ENCODE measurements at places on chromosomes 16 and 17.

- no peak for DNase-seq
Measured at GRCh38 chr16:87715658-87716057, 50.1 kb downstream of the KLHDC4 start.

- peak; percentile 45 for DNase-seq
Measured at GRCh38 chr17:8056232-8056975, 17.5 kb downstream of the ALOX15B start.

- DNase-seq: no peak
Measured at GRCh38 chr16:81483064-81483969, 38.7 kb downstream of the CMIP start.

DNA sequence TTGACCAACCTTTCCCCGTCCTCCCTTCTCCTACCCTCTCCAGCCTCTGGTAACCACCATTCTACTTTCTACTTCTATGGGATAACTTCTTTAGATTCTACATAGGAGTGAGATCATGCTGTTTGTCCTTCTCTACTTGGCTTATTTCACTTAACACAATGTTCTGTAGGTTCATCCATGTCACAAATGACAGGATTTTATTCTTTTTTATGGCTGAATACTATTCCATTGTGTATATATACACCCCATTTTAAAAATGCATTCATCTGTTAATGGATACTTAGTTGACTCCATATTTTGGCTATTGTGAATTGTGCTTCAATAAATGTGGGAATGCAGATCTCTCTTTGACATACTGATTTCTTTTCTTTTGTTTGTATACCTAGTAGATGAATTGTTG, 115.0 kb downstream of the RAB11FIP4 start:
- DNase-seq: no peak

- DNase-seq: no peak
Measured at GRCh38 chr16:26269673-26270072, 577.9 kb downstream of the HS3ST4 start.

GRCh38 chr16:81942007-81942601, 69.2 kb downstream of the SDR42E1 start:
- DNase-seq: no peak

DNA sequence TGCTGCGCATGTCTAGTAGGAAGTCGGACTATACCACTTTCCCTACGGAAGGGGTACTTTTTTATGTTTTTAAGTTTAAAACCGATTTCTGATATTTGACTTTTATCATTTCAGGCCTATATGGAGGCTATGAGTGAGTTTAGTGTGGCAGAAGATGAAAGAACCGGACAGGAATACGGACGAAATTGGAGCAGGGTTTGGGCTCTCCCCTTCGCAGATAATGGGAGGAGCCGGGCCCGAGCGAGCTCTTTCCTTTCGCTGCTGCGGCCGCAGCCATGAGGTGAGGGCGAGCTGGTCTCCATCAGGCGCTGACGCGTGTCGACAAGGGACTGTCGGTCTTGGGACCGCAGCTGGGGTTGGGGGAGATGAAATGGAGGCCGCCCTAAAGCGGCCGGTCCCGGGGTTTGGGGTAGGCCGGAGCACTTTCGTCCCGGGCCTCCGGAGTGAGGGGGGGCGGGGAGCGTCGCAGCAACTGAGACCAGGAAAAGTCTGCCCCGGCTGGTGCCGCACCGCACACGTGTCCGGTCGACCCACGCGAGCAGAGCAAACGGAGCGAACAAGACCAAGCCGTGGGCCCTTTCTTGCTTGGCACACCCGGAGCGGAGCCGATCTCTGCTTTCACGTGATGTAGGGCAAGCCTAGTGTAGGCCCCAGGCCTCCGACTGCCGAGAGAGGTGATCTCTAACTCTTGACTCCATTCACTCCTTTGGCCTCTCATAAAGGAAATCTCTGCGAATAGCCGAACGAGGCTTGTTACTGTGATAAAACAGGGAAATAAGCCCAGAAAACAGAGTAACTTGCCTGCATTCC, at the start of gene RPL19:
RPL19 (plus strand) TSS at position 214 of the 810 bp plus-strand sequence; CDS start at position 276, 62 bp downstream.
- DNase-seq: peak; percentile 85

Measured in activated CD4-positive, alpha-beta T cell treated with anti-CD3 and anti-CD28 coated beads for 48 hours (primary cell).